ENCODE measurements at places on chromosomes 5 and 9.

DNA sequence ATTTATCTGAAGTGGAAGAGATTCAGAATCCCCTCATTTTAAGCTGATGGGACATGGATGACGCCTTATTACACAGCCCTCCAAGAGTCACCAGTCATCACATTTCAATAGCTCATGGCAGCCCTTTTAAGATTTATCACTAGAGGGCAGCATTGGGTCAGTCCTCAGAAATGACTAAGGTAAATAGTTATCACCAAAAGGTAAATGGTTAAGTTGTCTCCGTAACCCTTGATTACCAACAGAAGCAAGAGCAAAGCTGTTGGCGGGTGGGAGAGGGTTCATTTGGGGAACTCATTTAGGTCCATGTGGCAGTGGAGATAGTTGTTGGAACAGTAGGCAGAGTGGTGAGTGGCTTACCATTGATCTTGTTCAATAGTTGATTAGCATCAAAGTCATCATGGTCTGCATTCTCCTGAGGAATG lies 12.0 kb upstream of the C9 start:
- no peak for DNase-seq

DNA sequence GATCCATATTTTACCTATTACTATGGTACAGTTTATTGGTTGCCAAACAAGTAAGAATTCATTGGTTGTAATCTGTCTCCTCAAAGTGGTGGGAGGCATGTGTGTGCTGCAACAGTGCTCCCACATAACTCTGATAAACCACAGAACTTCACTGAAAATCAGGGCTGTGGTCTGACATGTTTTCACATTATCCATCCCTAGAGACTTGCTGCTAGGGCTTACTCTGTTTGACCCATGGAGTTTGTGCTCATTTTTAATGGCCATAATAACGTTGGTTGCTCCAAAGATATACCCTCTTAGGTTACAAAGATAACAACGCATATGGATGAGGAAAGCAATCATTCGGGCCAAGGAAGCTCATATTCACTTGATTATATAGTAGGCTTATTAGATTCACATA lies 37.0 kb downstream of the HACD4 start:
- DNase-seq = no peak

DNA sequence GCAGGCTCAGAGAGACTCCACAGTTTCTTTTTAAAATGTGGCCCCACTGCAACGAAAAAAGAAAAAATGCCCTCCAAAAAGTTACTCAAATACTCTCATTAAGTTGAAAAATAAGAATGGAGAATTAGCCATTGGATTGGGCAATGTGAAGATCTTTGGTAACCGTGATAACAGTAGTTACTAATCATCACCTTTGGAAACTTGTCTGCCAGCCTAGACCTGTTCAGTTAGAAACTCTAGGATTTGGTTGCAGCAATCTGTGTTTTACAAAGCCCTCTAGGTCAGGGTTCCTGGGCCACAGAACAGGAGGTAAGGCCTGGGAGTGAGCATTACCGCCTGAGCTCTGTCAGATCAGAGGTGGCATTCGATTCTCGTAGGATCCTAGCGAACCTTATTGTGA lies 34.2 kb downstream of the VPS13A start:
- no peak for DNase-seq

DNA sequence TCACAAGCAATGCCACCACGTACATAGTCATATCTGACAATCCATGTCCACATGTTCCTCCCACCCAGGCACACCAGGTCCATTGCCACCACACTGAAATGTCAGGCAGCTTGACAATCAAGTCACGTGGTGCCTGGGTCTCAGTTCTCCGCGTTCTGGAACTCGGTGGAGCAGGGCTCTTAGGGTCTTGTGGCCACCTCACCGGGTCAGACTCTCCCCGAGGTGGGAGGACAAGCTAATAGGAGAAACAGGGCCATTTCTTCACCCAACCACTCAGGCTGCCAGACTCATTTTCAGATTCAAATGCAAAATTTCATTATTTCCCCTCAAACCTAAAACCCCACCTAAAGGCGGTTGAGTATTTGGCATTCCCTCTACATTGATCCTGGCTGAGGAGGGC lies 200.5 kb upstream of the GAS1 start:
- DNase-seq = no peak

DNA sequence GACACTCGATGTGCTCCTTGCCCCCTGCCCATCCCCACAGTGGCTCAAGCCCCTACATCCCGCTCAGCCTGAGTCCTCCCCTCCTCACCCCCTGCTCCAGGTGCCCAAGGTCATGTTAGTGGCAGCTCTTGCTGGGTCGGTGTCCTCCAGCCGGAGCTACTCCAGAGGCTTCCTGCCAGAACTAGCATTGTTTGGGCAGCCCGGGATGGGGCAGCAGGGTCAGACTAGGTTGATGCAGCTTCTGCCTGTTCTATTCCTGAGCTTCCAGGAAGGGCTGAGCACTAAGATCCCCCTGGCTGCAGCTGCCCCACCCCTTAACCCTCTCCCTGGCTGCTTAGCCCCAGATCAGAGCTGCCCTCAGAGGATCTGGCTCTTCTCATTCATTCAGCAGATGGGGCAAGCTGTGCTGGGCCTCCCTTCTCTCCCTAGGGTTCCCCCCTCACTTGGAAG lies 671 bp downstream of the RGS14 start:
- no peak for DNase-seq

DNA sequence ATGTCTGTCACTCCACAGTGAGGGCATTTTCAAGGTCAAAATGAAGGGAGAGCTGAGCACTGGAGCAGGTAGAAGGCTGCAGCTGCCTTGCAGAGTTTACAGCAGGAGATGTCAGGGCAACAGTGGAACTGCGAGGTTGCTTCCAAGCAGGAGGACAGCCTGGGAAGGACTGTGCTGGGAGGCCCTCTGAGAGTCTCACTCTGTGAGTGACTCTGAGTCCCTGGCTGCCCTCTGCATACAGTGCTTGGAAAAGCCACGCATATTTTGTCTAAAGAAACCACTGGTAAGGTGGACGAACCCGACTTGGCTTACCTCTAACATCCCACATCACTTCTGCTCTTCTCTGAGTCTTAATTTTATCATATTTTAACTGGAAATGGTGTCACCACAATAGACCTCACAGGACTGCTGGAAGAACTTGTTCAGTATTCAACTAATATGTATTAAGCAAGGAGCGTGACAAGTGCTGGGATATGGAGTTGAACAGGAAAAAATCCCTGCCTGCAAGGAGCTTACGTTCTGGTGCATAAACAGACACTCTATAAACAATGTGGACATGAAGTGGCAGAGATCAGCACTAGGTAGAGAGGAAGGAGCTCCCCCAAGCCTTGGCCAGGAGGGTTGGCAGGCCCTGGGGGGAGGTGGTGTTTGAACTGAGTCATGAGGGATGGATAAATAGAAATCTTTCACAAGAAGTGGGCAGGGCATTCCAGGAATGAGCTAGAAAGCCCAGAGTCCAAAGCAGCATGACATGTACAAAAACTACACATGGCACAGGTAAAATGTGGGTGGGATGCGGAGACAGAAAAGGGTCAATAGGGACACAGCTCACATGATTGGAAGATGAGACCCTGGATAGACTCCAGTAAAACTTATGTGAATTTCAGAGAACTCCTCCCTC lies 64.0 kb upstream of the FOXE1 start:
- no peak for DNase-seq

DNA sequence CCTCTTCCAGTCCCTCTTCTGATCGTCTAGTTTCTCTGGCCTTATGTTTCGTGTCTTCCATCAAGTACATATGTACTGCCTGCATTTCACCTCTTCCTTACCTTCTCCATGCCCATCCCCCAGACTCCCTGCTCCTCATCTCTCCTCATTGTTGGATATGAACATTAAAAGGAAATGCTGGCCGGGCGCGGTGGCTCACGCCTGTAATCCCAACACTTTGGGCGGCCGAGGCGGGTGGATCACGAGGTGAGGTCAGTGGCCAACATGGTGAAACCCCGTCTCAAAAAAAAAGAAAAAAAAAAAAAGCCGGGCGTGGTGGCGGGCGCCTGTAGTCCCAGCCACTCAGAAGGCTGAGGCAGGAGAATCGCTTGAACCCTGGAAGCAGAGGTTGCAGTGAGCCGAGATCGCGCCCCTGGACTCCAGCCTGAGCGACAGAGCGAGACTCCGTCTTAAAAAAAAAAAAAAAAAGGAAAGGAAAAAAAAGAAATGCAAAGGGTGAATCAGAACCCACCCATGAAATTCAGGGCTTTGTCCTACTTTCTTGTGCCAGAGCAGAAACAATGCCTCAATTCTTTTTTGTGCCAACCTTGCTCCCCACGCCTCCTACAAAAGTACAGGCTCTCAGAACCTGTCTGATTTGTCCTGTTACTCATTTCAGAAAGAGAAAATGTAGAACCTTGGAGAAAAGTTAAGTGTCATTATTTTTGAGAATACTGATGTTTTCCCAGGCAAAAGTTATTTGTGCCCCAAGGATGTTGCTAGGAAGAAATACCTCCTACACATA lies 1.5 kb upstream of the ZFR start:
- DNase-seq = no peak

DNA sequence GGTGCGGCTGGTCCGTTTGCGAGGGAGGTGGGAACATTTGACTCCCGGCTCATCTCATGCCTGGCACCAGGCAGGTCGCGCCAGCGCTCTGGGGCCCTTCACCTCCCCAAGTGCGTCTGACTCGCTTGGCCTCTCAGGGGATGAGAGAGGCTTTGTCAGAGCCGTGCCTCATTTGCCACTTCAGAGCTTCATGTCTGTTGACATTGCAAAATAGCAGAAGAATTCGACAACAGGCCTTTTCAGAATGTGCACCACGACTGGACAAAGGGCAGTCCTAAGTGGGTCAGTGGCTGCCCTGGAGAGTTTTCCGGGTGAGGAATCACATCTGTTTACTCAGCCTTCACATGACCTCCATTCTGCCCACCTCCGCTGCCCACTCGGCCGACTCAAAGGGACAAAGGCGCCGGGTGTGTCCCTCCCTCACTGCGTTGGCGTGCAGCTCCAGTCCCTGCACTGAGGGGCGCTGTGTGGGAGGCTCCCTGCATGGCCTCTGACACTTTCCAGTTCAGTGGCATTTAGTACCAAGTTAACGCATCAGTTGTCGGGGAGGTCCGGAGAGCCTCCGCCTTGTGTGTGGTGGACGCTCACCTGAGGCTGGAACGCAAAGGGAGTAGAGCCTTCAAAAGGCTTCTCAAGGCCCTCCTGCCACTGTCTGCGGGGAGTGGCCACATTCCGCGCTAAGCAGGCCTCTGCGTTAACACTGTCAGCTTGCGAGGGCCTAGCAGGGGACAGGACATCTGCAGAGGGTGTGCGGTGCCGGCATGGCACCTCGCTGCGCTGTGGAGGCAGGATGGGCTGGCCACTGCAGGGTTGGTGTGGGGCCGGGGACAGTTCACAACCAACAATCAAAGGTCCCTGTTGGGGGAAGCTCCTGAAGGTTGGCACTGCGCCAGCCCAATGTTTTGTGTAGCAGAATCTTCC lies 171.5 kb downstream of the NXNL2 start:
- DNase-seq = no peak

- DNase-seq = no peak
These were observed 71.9 kb downstream of the GDNF start for GRCh38 chr5:37767961-37768360.

GRCh38 chr9:133580419-133580738 lies 28.8 kb downstream of the FAM163B start:
- DNase-seq = no peak

- no peak for DNase-seq
These were observed 155.1 kb upstream of the WWC1 start for GRCh38 chr5:168136340-168136739.

- DNase-seq = no peak
These were observed 55.4 kb upstream of the RNF130 start for GRCh38 chr5:180126716-180127681.

DNA sequence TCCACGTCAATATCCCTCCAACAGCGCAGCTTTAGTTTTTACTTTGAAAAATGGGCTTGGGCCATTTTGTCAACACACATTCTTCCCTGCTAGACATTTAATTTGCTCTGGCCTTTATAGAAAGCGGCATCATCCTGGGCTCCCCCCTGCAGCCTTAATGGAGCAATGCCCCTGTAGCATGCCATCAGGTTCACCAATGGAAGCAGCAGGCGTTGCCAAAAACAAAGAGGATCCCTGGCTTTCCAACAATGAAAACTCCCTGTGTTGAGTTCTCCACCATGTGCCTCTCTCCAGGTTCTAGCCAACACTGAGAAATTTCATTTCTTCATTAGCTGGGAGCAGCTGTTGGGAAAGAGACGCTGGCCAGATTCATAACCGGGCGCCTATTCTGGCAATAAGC lies 139.5 kb downstream of the ZNF622 start:
- no peak for DNase-seq

GRCh38 chr9:113244556-113244955 lies 23.2 kb downstream of the SLC31A1 start:
- DNase-seq = no peak

GRCh38 chr5:100899675-100900074 lies 3.4 kb downstream of the ST8SIA4 start:
- no peak for DNase-seq

DNA sequence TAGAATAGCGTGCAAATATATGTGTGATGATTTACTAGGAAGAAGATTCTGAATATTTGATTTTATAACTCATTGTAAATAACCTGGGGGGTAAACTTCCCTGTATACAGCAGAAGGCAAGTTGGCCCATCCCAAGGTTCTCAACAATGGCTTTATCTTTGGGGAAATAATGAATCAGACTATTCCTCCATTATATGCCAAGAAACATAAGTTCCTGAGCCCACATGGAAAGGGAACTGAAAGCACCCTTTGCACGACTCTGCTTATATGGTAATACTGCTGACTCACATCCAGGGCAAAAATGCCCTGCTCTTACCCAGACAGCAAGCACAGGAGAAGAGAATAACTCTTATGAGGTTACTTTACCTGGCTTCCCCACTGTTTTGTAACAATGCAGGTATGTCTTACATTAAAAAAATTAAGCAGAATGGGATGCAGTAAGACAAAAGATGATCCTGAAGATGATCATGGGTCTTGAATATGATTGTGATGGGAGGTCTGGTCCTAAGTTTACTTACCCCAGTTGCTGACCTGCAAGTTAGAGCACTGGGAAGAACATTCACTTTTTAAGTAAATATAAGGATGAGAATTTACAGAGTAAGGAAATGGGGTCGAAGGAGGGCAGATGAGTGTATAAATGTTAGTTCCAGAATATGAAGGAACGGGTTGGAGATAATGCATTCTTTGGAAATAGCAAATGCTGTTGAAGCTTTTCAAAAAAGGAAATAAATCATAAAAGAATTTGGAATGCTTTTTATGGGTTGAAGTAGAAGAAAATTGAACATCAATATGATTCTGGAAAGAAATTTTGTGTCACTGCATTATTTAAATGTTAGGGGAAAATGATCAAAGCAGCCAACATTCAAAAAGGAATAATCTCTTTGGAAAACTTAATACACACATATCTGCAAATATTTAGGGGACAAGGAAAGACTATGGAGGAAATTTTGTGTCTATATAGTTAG lies 428.4 kb upstream of the MPDZ start:
- DNase-seq = no peak
